ENCODE measurements at places on chromosomes 12 and 14.

DNA sequence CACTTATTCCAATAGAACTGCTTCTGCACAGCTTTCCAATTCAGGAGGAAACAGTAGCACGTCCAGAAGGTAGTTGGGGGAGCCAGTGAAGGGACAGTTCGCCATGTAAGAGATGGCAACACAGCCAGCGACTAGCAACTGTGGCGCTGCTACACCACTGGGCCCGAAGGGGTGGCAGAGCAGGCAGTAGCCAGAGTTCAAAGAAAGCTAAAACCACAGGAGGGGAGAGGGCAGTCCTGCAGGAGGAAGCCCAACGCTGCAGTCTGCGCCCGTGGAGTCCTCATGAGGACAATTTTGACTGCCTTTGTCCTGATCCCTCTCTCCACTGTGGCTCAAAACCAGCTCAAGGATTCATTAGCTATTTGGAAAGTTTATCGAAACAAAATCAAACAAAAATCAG, 591.2 kb downstream of the VRK1 start:
- no peak for DNase-seq

DNA sequence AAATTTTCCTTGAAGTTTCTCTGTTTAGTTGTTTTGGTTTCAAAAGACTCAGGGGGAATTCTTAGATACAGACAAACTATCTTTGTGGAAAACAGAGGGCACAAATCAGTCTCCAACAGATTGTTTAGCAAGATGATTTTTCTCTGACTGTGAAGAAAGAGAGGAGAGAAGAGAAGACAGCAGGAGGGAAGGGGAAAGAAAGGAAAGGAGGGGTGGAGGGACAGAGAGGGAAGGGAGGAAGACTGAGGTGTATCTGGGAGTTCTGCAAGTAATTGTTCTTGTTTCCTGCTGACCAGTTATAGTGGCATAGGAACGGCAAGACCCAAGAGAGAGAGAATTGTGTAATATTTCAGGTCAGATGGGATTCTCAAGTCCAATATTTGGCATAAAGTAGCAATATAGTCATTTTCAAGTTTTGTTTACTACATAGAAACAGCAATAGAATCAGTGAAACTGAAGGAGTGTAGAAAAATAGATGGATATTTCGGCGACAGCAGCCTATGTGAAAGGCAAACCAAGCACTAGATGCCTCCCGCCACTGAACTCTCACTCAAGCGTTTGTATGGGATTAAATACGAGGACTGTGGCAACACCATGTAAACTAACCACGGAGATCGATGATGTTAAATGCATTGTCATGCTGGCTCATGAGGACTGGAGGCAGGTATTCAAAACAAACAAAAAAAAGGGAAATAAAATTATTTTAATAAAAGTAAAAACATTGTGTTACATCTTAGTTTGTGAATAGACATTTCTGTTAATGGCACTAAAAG, 342.5 kb downstream of the SLC16A7 start:
- DNase-seq, result no peak

DNA sequence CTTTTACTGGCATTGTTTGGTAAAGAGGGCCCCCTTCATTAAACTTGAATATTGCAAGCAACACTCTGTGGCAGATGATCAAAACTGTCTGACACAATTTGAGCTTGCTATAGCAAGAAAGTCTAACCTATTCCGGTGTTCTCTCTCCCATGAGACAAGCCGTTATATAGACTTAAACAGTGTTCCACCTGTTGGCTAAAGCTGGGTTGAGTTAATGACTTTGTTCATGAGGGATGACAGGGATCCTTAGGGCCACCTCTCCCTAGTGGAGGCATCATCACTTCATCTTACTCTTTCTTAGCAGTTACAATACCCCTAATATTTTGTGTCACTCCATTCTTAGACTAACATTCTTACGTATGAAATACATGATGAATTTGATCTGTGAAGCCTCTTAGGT, 3.8 kb downstream of the EIF5 start:
- no peak for DNase-seq

DNA sequence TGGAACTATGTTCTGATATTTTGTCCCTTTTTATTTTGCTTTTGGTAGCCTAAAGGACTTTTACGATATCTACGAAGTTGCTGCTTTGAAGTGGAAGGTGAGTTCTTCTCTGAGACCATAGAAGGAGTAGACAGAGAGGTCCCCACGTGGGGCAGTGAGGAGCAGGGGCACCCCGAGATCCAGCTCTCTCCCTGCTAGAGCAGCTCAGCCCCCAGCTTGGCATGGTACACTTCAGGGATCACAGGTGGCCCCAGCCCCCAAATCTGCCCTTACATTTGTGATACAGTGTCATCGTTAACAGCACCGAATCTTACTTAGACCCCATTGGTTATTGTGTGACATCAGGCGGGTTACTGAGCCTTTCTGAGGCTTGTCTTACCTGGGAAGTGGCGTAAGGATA, 56.8 kb downstream of the SLC8B1 start:
- no peak for DNase-seq

DNA sequence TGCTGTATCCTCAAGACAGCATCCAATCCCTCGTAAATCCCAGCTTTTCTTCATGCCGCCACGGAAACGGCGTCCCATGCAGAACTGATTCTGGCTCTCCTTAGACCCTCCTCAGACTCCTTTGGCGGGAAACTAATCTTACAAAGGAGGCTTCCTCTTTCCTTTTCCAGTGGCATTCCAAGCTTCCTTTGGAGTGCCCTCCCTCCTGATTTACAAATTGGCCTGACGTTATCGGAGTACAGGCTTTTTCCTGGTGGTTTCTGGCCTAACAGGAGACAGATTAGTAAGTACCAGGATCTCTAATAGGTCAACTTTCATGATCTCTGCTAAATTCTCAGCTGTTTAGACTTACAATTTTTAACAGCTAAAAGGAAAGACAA, 1.3 kb upstream of the ZDHHC17 start:
- no peak for DNase-seq

- peak; percentile 72 for DNase-seq
Observed at GRCh38 chr12:57148469-57149244, 1.2 kb upstream of the LRP1-AS start.

DNA sequence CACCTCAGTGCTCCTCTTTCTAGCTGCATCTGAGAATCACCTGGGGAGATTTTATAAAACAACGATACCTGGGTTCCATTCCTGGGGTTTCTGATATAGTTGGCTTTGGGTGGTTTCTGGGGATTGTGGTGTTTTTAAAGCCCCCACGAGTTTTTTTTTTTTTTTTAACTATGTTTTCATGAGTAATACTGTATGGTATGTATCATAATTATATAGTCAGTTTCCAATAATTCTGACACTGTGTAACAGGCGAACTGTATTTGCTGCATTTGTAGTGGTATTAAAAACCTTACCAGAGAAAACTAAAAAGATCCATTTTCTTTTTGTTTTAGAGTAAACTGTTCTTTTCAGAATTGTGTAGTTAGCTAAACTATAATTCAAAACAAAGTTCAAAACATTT, 84.9 kb downstream of the SRGAP1 start:
- no peak for DNase-seq

DNA sequence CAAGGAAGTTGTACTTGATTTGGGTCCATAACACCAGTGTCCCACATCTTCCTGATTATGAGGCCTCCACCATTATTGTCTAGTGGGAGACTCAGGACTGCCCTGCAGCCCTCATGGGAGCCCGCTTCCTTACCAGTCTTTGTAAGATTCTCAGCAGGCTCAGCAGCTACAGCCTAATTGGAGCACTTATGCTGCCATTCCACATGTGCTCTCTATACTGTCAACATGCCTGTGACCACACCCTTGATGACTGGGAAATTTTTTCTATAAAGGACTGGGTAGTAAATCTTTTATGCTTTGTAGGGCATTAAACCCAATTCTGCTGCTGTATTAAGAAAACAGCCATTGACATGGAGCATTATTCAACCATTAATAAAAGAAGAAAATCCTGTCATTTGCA, 145.5 kb upstream of the IGF1 start:
- no peak for DNase-seq

DNA sequence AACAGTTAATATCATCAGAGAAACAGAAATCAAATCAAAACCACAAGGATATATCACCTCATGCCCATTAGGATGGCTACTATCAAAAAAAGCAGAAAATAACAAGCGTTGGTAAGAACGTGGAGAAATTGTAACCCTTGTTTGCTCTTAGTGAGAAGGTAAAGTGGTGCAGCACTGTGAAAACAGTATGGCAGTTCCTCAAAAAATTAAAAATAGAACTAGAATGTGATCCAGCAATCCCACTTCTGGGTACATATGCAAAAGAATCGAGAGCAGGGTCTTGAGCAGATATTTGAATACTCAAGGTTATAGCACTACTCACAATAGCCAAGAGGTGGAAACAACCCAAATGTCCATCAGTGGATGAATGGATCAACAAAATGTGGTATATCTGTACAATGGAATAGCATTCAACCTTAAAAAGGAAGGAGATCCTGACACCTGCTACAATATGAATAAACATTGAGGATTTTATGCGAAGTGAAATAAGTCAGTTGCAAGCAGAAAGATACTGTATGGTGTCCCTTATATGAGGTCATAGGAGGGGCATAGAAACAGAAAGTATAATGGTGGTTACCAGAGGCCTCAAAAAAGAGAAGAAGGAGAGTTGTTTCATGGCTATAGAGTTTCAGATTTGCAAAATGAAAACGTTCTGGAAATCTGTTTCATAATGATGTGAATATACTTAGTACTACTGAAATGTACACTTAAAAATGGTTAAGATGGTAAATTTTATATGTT, 131.0 kb upstream of the EEA1 start:
- DNase-seq, result no peak

DNA sequence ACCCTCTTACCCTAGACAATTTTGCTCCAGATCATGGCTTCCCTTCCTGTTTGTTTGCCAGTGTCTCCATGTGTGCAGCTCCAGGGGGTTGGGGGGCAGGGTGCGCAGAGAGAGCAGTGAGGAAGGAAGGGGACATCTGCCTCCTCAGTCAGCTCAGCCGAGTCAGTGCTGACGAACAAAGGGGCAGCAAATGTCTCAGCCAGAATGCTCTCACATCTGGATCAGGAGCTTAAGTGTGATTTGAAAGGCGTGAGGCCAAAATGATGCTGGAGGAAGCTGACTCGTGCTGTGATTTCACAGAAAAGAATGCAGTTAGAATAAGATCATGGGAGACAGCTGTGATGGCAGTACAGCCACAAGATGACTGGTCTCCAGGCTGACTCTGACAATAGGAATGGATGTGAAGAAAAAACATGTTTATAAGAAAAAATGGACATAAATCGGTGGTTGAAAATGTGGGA, 27.1 kb upstream of the CDK17 start:
- DNase-seq, result peak; percentile 40

- no peak for DNase-seq
Observed at GRCh38 chr12:27521066-27521465, 2.9 kb upstream of the PPFIBP1 start.

DNA sequence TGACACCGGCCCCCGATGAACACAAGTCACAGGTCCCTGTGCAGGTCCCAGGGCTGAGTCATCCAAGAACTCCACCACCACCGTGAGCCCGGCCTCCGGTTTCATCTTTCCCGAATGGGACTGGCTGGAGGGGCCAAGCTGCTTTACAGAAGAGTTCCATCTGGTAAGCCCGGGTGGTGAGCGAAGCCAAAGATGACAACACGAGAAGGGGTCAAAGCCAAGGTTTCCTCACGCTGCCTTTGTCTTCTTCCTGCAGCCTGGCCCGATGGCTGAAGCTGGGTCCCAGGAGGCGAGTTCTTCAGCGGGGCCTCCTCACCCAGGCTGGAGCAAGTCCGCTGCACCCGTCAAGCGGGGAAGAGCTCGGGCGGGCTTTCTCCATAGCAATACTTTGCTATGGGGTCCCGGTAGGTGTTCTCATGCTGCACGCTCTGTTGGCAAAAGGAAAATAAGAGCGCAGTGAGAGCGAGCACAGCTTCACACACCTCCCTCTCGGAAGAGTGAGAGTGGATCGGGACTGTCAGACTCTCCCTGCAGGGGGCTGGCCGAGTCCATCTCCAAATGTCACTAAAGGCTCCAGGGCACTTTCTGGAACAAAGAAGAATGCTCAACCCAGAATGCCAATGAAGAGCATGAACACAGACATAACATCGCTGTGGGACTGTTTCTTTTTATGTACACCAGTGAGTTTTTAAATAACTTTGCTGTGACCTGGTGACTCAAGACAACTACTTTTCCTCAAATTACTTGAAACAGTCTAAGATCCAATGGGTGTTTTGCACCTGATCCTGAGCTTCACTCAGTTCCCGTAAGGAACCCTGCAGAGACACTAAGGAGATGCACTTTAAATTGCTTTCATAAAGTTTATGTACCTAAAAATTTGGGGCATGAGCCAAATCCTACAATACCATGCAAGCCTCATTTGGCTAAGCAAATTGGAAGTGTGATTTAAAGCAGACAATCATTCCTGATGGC, 20.1 kb downstream of the SPRING1 start:
- DNase-seq, result peak; percentile 45

GRCh38 chr14:49849213-49849847, 3.3 kb downstream of the NEMF start:
- DNase-seq, result no peak

DNA sequence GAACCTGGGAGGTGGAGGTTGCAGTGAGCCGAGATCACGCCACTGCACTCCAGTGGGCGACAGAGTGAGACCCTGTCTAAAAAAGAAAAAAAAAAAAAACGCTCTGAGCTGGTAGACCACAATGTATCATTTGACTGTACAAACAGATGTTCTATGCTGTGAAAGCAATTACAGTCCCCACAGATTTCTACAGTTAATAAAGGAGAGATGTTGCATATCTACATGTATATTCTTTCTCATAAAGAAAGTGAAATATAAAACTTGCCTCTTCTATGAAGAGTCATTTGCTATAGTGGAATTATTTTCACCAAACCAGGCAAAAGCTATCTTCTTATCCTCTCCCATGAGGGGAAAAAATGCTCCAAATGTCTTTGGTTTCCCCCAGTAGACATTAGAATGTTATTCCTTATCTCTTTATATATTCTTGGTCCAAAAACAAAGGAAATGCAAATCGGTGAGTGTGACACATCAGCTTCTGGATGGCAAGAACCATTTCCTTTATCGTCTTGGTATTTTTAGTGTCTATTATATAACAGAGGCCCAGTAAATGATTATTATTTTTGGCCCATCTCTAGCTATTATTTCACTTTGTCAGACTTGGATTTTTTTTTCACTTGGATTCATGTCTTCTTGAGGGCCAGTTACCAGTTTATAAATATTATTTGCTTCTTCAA, 230.4 kb downstream of the SSPN start:
- DNase-seq, result no peak

- no peak for DNase-seq
Observed at GRCh38 chr14:90574188-90575131, 177.6 kb downstream of the CALM1 start.
